Activated CD4-positive, alpha-beta T cell treated with anti-CD3 and anti-CD28 coated beads for 4 hours (primary cell): ENCODE measurements at places on chromosomes 12 and 14.
A peak's percentile ranks its signal among the peaks of the same experiment; 100 is the strongest.

DNA sequence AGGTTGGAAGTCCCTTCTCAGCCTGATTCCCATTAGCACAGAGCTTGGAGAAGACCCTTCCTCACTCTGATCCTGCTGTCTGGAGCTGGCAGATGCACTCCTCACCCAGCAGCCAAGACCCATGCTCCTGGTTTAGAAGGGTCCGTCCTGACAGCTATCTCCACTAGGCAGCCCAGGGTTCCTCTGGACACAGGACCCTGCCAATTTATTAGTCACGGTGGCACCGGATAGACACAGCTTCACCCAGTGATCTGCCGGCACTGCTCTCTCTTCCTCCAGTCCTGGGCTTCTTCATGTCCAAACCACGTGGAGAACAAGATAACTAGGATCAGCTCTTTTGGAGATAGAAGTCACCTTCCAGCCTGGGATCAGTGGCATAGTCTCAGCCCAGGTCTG, 26.2 kb upstream of the TCL1B start:
- DNase-seq, result no peak

- DNase-seq, result no peak
Observed at GRCh38 chr12:44589697-44590096, 286.4 kb downstream of the NELL2 start.

DNA sequence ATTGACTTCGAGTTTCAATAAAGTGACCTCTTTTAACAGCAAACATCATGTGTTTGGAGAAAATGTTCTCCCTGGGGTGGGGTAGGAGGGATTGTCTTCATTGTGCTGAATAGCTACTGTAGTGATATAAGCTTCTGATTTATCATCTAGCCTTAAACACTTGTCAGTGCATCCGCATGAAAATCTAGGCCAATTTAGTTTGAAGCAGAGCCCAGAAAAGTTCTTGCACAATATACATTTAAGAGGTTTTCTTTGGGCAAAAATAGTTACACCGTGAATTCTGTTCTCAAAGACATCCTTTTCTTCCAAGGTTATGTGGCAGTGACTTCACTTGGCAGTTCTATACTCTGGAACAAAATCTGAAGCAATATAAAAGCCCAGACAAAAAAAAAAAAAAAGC, 136.0 kb upstream of the IFNG-AS1 start:
- no peak for DNase-seq

GRCh38 chr12:800401-800800, 48.0 kb downstream of the WNK1 start:
- DNase-seq, result no peak

GRCh38 chr14:79712302-79712950, 498.9 kb downstream of the DIO2 start:
- DNase-seq, result no peak

DNA sequence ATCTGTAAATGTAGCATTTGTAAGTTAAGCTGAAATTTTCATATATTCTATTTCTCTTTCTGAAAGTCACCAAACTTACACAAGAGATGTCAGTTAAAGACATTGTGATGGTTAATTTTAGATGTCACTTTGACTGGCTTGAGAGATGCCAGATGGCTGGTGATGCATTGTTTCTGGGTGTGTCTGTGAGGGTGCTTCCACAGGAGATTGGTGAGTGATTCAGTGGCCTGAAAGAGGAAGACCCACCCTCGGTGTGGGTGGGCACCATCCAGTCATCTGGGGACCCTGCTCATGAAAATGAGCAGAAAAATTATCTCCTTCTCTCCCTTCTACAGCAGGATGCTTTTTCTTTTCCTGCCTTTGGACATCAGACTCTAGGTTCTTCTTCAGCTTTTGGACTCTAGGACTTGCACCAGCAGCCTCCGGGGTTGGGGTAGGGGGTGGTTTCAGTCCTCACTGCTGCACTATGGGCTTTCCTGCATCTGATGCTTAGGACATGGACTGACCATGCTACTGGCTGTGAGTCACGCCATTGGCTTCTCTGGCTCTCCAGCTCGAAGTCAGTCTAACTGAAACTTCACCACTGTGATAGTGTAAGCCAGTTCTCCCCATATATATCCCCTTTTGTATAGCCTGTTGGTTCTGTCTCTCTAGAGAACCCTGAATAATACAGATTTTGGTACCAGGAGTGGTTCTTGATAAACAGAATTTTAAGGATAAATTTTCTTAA, 20.9 kb downstream of the PDE6H start:
- DNase-seq, result peak; percentile 8

- DNase-seq, result no peak
Observed at GRCh38 chr12:25151476-25151875, 43.5 kb downstream of the DNAI7 start.

- no peak for DNase-seq
Observed at GRCh38 chr12:113230315-113231234, 9.3 kb downstream of the TPCN1 start.

DNA sequence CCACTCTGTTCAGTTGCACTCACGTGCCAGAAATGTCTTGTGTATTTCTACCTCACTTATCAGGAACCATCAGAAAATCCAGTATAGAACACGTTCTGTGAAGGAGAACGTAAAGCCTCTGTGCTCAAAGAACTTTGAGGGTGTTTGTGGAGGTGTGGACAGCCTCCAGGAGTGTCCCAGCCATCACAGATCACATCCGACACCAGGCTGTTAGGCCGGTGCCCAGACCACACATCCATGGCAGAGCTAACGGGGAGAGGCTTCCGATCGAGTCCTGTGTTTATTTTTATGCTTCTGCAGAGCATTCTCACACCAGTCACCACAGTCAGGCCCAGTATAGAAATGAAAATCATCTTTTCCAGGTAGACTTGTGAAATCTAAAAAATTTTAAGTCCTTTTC, 53.6 kb downstream of the TPCN1 start:
- DNase-seq, result no peak

DNA sequence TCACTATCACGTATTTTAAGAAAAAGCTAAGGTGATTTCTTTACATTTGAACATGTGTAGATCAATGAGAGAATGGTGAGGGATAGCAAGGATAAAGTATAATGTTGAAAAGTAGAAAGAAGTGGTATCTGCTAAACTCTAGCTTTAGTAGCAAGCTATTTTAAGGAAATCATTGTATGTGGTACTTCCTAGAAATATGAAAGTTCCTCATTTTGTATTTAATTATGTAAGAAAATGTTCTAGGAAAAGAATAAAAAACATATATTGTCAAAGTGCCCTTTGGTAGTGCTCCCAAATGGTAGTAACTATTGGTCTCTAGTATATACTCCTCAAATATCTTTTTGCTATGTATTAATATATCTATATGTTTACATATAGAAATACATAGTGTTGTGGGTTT, 35.7 kb downstream of the RAB21 start:
- DNase-seq, result no peak

GRCh38 chr12:113819495-113819894, 146.6 kb downstream of the RBM19 start:
- no peak for DNase-seq

GRCh38 chr14:104598039-104598909, 6.3 kb downstream of the TMEM179 start:
- DNase-seq, result no peak

GRCh38 chr14:86141966-86142365, 612.0 kb downstream of the FLRT2 start:
- DNase-seq, result no peak

DNA sequence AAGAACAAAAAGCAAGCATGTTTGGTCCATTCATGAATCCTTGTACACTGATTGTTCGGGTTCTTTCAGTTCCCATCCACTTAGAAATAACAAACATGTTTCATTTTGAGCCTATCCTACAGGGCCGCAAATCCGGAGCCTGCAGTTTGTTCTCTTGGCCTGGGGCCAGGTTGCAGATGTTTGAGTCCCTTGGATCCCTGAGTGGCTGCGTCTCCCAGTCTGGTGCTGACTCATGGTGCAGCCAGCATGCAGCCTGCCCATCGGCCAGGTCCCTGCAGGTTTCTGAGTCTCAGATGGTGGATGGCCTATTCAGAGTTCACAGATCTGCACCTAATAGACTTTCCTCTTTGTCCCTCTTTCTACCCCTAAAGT, 1.9 kb upstream of the DYNC1H1 start:
- no peak for DNase-seq

- DNase-seq, result no peak
Observed at GRCh38 chr12:27814851-27815591, 35.0 kb upstream of the MANSC4 start.

- DNase-seq, result no peak
Observed at GRCh38 chr14:24289649-24290280, 9.8 kb downstream of the DHRS1 start.

DNA sequence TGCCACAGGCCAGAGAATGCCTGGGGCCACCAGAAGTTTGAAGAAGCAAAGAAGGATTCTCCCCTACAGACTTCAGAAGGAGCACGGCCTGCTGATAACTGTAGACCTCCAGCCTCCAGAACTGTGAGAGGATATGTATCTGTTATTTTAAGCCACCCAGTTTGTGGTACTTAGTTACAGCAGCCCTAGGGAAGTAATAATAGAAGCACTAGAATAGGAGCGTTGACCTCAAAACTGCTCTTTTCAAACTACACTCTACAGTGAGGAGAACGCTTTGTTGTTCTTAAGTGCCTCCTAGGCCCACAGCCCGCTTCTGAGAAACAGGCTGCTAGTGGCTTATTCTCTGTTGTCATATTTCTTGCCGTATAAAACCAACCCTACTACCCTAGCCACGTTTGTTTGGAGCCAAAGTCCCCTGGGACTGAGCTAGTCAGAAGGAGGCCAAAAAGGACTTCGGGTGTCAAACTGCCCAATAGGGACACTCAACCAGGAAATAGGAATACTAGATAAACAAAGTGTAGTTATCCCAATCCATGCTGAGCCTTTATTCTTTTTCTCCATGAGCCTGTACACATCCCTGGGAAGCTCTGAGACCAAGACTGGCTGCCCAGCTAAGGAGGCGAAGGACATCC, 38.5 kb upstream of the FRS2 start:
- DNase-seq, result no peak
